ENCODE measurements at places on chromosomes 12 and 14.
A peak's percentile ranks its signal among the peaks of the same experiment; 100 is the strongest.

GRCh38 chr14:55303125-55303499 lies 31.9 kb downstream of the FBXO34 start:
- no peak overlapping the region for H3K4me3 ChIP-seq
- DNase-seq, result no peak
- H3K4me1 ChIP-seq, result peaks cover 45% of the 10 kb centered on the region
- peaks cover 9% of the 10 kb centered on the region for H3K36me3 ChIP-seq
- H3K27ac ChIP-seq, result no peak overlapping the region

DNA sequence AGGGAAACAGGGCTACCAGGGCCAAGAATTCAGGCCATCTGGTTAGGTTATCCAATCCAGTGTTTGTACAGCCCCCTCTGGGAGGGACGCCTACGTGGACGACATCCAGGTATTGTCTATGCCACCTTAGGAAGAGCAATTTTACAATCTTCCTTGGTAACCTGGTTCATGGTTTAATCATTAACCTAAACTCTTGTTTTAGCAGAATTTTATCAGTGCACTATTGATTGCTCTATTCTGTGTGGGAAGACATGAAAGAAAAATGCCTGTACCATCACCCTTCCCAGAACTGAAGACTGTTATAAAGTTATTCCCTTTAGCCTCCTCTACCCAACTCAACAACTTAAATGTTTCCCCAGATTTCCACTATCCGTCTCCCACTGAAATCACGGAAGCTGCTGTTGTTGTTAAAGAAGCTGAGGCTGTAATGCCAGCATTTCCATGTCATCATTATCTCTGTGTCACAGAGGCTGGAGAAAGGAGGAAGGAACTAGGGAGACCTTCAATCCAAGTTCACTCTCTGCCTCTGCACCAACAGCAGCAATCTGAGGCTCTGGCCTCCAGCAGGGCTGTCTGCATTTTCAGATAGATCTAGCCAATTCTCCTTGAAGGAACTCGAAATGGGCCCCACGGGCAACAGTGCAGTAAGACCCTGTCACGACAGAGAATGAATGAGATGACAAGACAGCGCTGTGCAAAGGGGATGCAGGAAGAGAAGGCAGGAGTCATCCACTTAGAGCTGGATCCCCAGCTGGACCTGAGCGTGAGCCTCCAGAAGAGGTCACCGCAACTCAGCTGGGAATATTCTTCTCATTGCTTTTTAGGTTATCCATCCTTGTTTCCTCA lies 183.4 kb upstream of the GZMB start:
- no peaks in the 10 kb centered on the region for H3K36me3 ChIP-seq
- no peak overlapping the region for H3K27ac ChIP-seq
- H3K4me3 ChIP-seq, result no peak overlapping the region
- H3K4me1 ChIP-seq, result no peaks in the 10 kb centered on the region

- no peak overlapping the region for H3K27ac ChIP-seq
- H3K36me3 ChIP-seq, result peaks cover 29% of the 10 kb centered on the region
- H3K4me1 ChIP-seq, result peaks cover 41% of the 10 kb centered on the region
- H3K4me3 ChIP-seq, result no peak overlapping the region
Measured at GRCh38 chr12:96224219-96224615, 30.0 kb downstream of the ELK3 start.

DNA sequence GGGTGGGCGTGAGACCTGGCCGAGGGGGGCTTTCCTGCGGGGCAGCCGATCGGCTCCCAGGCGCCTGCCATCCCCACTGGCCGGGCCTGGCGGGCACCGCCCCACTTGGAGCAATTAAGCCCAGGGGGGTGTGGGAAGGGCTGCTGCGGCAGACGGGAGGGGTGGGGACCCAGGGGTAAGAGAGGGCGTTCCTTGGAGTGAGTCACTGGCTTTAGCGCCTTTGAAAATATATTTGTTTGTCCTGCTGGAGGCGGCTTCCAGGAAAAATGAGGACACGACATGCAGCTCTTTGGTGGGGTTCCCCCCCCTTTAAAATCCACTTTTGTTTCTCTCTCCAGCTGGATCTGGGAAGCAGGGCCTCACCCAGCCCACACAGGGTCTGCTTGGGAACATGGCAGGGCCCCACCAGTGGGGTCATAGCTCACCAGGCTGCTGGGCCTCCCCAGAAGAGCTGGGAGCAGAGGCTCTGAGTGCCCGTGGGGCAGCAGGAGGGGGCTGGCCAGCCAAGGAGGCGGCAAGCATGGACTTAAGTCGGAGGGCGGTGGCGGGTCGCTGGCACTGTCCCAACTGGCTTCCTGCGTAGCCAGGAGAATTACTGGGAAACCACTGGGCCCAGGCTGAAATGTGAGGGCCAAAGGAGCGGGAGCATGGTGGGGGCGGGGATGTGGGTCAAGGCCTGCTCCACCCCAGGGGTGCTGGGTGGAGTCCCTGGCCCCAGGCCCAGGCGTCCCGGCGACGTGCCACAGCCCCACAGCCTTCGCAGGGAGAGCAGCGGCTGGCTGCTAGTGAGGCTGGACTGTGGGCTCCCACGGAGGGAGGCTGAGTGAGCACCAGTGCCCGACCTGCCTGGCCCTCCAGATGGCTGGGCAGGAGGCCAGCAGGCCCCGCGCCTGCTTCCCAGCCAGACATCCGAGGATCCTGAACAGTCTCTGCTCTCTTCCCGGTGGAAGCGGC lies 128.0 kb downstream of the RFLNA start:
- no peaks in the 10 kb centered on the region for H3K4me1 ChIP-seq
- DNase-seq, result no peak
- H3K4me3 ChIP-seq, result no peak overlapping the region
- H3K36me3 ChIP-seq, result peaks cover 30% of the 10 kb centered on the region
- H3K27ac ChIP-seq, result no peak overlapping the region
- H3K27me3 ChIP-seq, result no peaks in the 10 kb centered on the region

DNA sequence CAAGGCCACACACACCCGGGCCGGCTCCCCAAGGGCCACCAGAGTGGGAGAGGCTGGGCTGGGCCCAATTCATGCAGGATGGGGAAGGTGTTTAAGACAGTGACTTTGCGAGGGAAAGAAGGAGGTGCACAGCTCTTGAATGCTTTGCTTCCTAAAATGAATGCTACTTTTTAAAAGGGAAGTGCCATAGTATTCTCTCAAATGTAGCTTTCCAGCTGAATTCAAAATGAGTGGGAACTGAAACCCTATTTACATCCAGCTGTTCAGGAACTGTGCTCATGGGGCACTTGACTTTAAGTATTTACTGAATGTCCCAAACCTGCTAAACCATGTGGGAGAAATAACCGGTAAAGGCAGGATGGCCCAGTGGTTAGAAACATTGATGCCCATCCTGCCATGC lies 7.6 kb downstream of the ITPK1 start:
- no peak overlapping the region for H3K27ac ChIP-seq
- DNase-seq, result no peak
- H3K27me3 ChIP-seq, result no peaks in the 10 kb centered on the region
- peaks cover 22% of the 10 kb centered on the region for H3K4me1 ChIP-seq

GRCh38 chr12:92928421-92928961 lies 604 bp downstream of the EEA1 start:
- no peaks in the 10 kb centered on the region for H3K27me3 ChIP-seq
- H3K4me1 ChIP-seq, result peaks cover 38% of the 10 kb centered on the region
- DNase-seq, result peak; percentile 82
- H3K27ac ChIP-seq, result peak overlapping the region; percentile 96
- H3K4me3 ChIP-seq, result peak overlapping the region; percentile 86

DNA sequence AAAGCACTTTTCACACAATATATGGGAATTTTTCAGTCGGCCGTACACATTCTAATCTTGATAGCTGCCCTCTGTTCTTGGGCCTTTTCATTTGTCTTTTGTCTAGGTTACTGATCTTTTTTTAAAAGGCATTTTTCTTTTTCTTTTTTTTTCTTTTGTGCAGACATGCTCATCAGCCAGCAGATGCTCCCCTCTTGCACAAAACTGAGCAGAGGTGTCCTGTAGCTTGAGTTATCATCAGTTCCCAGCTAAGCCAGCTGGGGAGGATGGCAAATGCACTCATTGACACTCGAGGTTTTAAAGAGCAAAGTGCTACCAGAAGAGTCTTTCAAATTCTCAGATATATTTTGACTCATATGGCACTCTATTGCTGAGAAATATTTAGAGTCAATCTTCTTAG lies 913.9 kb upstream of the SEL1L start:
- no peaks in the 10 kb centered on the region for H3K4me1 ChIP-seq
- no peak overlapping the region for H3K4me3 ChIP-seq
- no peaks in the 10 kb centered on the region for H3K27me3 ChIP-seq
- no peak for DNase-seq
- no peak overlapping the region for H3K27ac ChIP-seq
- H3K36me3 ChIP-seq, result no peaks in the 10 kb centered on the region

GRCh38 chr12:25558586-25558985 lies 5.5 kb upstream of the LMNTD1 start:
- H3K36me3 ChIP-seq, result peaks cover 3% of the 10 kb centered on the region
- peak overlapping the region; percentile 69 for H3K27ac ChIP-seq
- no peak overlapping the region for H3K4me3 ChIP-seq
- peaks cover 11% of the 10 kb centered on the region for H3K4me1 ChIP-seq
- no peaks in the 10 kb centered on the region for H3K27me3 ChIP-seq

DNA sequence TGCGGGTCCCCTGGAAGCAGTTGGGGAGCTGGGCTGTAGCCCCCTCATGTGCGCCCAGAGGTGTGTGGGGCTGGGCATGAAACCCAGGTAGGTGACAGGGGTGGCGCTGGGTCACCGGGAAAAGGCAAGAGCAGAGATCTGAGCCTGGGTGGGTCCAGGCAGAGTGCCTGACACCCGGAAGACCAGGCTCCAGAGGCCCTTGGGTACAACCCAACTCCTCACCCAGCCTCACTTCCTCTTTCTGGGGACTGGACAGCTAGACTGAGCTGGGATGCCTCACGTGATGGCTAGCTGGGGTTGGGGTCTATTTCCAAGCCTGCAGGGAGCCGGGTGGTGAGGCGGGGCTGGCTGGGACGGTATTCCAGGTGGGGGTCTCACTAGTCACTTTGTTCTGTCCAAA lies 16.3 kb upstream of the CYP46A1 start:
- no peaks in the 10 kb centered on the region for H3K36me3 ChIP-seq
- no peaks in the 10 kb centered on the region for H3K4me1 ChIP-seq
- H3K27me3 ChIP-seq, result peaks cover 7% of the 10 kb centered on the region
- H3K4me3 ChIP-seq, result no peak overlapping the region
- no peak for DNase-seq

DNA sequence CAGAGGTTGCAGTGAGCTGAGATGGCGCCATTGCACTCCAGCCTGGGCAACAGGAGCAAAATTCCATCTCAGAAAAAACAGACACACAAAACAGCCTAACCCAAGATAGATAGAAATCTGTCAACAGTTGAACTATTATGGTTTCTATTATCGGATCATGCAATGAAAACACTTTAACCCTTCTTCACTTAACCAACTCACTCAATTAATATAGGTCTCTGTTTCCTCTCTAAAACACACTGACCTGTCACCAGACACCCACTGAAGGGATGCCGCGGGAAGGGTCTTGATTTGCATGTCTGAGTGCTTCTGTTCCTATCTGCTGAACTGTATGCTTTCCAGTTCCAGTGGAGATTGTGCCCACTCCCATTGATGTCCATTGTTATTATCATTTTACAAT lies 38.0 kb upstream of the NUDT4 start:
- no peak for DNase-seq
- no peak overlapping the region for H3K4me3 ChIP-seq
- H3K36me3 ChIP-seq, result no peaks in the 10 kb centered on the region
- no peaks in the 10 kb centered on the region for H3K4me1 ChIP-seq
- peaks cover 3% of the 10 kb centered on the region for H3K27me3 ChIP-seq

DNA sequence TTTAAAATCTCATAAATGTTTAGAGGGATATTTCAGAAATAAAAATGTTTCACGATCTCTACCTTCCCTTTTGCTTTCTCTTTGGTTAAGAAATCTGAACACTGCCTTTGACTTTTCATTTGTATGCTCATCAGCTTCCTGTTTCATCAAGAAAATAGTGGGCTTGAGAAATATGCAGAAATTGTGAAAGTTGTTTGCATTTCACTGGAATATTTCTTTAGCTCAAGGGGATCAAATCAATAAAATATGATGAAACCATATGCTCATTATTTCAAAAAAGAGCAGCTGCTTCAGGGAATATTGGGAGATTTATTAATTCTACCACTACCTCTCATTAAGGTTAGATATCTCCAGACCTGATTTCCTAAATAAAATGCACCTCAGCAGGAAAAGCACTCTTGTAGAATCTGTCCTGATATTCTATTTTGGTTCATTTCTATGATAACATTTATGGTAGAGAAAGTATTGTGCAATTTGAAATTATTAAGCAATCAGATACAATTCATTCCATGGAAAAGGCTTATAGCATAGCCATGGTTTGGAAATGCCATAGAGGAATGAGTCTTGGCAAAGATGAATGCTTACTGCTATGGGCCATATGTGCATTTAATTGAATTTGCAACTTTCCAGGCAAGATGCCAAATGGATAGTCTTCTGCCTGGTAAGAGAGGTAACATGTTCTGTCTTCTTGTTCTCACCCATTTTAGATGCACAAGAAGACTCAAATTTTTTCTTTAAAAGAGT lies 212.6 kb upstream of the SLC16A7 start:
- DNase-seq, result no peak
- H3K27ac ChIP-seq, result no peak overlapping the region
- H3K27me3 ChIP-seq, result peaks cover 1% of the 10 kb centered on the region
- no peaks in the 10 kb centered on the region for H3K36me3 ChIP-seq
- no peak overlapping the region for H3K4me3 ChIP-seq
- peaks cover 5% of the 10 kb centered on the region for H3K4me1 ChIP-seq

- H3K27ac ChIP-seq, result peak overlapping the region; percentile 70
- H3K4me1 ChIP-seq, result peaks cover 40% of the 10 kb centered on the region
- peaks cover 67% of the 10 kb centered on the region for H3K36me3 ChIP-seq
- no peak for DNase-seq
- no peaks in the 10 kb centered on the region for H3K27me3 ChIP-seq
Measured at GRCh38 chr14:73723406-73723796, 9.2 kb upstream of the PNMA1 start.

DNA sequence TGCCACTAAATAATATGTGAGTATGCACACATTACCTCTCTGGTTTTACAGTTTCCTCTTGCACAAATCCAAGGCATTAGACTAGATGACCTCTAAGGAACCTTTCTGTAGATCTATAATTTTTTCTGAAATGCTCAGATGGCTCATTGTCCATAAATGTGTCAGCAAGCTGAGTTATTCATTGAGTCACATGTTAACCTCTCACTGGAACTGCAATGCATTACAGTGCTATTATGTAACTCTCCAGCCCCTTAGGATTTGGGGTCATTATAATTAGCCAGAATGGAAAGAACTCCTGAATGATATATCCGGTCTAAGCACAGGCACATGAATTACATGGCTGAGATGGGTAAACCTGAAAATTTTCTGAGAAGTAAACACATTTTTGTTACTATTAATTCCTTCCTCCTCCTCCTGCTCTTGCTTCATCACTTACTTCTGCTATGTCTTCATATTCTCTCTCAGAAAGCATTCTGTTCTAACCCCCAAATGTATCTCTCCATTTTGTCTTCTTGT lies 20.3 kb upstream of the DRAM1 start:
- peaks cover 1% of the 10 kb centered on the region for H3K36me3 ChIP-seq
- H3K4me3 ChIP-seq, result no peak overlapping the region
- no peaks in the 10 kb centered on the region for H3K27me3 ChIP-seq
- H3K4me1 ChIP-seq, result peaks cover 27% of the 10 kb centered on the region
- no peak for DNase-seq
